ENCODE measurements at places on chromosomes 1 and 21. TPM values are rescaled to one million over a fixed set of nuclear protein-coding genes. Genes with fewer than 3 reads are reported as not detected.

Gene OR2T35
- 0.05 TPM for total RNA-seq

Gene CA6
- total RNA-seq: 0.21 TPM

Gene ANXA9
- 1.2 TPM for total RNA-seq

Gene PTPRU
- total RNA-seq: 14.5 TPM

Gene EPHB2
- 52.7 TPM for total RNA-seq

Gene ST6GALNAC3
- 51.1 TPM for total RNA-seq

Gene BACE2
- 2.0 TPM for total RNA-seq

Gene C1orf115
- 2.0 TPM for total RNA-seq

Gene IL24
- not detected for total RNA-seq

Gene LRP8
- total RNA-seq: 19.8 TPM

Gene SERTAD4
- 15.5 TPM for total RNA-seq

Gene ANGPTL7
- total RNA-seq: 1.2 TPM

Gene CD52
- not detected for total RNA-seq

Gene ITPKB
- total RNA-seq: 0.54 TPM

Gene TMOD4
- total RNA-seq: not detected

Gene LCE3D
- 0.47 TPM for total RNA-seq

Gene PFDN2
- total RNA-seq: 102 TPM

Gene ACKR1
- total RNA-seq: 6.0 TPM

Gene KCNH1
- total RNA-seq: 23.0 TPM

Gene SH2D1B
- total RNA-seq: not detected

Gene ZNF683
- 0.47 TPM for total RNA-seq

Gene KRTAP21-2
- total RNA-seq: not detected

Gene ARID4B
- 56.1 TPM for total RNA-seq

Gene BARHL2
- 0.31 TPM for total RNA-seq

Gene RHEX
- total RNA-seq: not detected

Measured in motor neuron (in vitro differentiated cells).